ENCODE measurements at places on chromosomes 7 and 10. TPM values are rescaled to one million over a fixed set of nuclear protein-coding genes. Genes with fewer than 3 reads are reported as not detected.

Gene TMEM213
- not detected for total RNA-seq

Gene FXYD4
- not detected for total RNA-seq

Gene SPDYE9
- not detected for total RNA-seq

Gene IGFBP1
- 30.8 TPM for total RNA-seq

Gene NPTX2
- not detected for total RNA-seq

Gene SMKR1
- 7.1 TPM for total RNA-seq

Gene GIMAP5
- total RNA-seq, result not detected

Gene NPSR1
- not detected for total RNA-seq

Gene NANOS1
- 2.2 TPM for total RNA-seq

Gene PODXL
- total RNA-seq, result 55.4 TPM

Gene MDFIC
- 24.0 TPM for total RNA-seq

Gene SUGCT
- 1.5 TPM for total RNA-seq

Gene PRKAR1B
- 26.8 TPM for total RNA-seq

Gene MBL2
- not detected for total RNA-seq

Gene CYP2E1
- not detected for total RNA-seq
